ENCODE measurements at places on chromosomes 3 and 15. TPM values are rescaled to one million over a fixed set of nuclear protein-coding genes. Genes with fewer than 3 reads are reported as not detected.
A peak's percentile ranks its signal among the peaks of the same experiment; 100 is the strongest.

GRCh38 chr3:71231680-71232079 lies 351.8 kb downstream of the FOXP1 start:
- DNase-seq, result no peak

BFSP2 gene
- not detected for polyA plus RNA-seq

- no peak for DNase-seq
These were observed 47.3 kb upstream of the CCDC80 start for GRCh38 chr3:112688085-112688769.

GRCh38 chr15:89665449-89666181 lies 10.3 kb upstream of the KIF7 start:
- peak; percentile 63 for DNase-seq

GRCh38 chr3:46947981-46948791 lies 28.4 kb downstream of the CCDC12 start:
- peak; percentile 75 for DNase-seq

DNA sequence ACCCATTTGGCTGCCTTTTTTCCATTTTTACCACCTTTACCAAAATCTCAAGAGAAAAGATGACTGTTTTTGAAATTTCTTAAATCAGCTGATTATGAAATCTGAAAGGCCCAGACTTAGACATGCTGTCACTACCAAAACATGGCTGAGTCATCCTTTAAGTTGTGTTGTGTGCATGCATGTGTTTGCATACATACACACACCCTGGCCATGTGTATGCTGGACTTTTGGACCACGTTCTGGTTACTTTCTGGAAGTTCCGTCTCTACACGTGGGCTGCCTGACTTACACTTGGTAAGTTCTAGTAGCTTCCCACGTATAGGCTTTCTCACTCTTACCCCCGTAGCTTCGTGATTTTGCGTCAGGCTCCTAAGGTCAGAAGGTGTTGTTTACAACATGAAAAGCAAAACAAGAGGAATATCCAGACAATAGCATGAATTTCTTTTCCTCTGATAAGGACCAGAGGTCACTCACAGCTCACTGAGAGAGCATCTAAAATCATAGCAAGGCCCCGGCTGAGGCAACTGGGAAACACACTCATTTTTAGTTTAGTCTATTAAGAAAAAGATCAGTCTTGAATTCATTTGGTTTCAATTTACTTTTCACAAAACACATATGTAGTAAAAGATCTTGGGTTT lies 62.4 kb downstream of the COL8A1 start:
- DNase-seq, result no peak

- DNase-seq, result no peak
These were observed 1.9 kb downstream of the DAG1 start for GRCh38 chr3:49471856-49472495.

DNA sequence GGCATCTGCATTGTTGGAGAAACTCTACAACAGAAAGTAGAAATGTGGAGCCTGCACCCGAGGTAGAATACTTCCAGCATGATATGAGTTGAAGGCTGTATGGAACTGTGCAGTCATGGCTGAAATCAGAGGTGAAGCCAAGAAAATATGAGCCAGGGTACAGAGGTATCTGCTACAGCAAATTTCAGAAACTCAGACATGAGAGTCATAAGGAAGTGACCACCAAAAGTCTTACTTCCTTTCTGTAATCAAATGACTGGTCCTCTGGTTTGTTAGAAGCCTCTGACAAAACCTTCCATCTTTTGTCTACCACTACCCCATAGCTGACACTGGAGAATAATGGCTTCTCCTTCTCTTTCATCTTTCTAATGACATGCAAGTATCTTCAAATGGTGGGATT lies 159.4 kb downstream of the TMEM108 start:
- DNase-seq, result no peak

- no peak for DNase-seq
These were observed 29.0 kb upstream of the PRSS50 start for GRCh38 chr3:46746711-46747110.

PLA2G4F gene
- not detected for polyA plus RNA-seq

GATA2 gene
- 11.2 TPM for polyA plus RNA-seq

- DNase-seq, result no peak
These were observed 38.4 kb downstream of the RFX7 start for GRCh38 chr15:56205061-56205876.

GRCh38 chr3:170277833-170278580 lies 55.8 kb downstream of the PRKCI start:
- DNase-seq, result no peak

DNA sequence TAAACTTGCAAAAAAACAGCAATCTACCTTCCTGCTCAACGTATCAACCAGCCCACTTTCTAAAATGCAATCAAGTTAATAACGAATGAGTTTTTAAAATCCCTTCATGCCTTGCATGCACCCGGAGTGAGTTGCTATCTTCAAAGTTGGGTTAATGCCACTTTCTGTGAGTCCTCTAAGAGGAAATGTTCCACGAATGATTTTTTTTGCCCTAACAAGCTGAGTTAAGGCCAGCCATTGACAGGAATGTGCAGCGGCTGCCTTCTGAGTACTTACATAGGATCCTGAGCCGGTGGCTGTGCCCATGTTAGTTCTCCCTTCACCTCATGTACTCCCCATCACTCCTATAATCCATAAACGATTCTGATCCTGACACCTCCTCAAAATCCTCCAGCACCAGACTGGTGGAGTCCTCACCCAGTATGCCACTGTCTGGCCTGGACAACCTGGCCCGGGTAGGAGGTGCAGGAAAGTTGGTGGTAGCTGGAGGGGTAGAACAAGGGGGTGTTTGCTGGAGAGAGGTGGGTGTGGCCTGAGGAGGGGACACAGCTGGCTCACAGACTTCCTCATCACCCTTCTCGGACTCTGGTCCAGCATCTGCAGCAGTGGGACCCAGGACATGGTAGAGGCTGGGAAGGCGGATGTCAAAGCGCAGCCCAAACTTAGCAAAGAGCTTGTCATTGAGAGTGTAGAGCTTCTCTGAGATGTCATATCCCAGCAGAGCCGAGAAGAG lies 12.4 kb downstream of the POPDC2 start:
- DNase-seq, result peak; percentile 1

GRCh38 chr15:25416693-25417092 lies 22.1 kb downstream of the UBE3A start:
- no peak for DNase-seq

DNA sequence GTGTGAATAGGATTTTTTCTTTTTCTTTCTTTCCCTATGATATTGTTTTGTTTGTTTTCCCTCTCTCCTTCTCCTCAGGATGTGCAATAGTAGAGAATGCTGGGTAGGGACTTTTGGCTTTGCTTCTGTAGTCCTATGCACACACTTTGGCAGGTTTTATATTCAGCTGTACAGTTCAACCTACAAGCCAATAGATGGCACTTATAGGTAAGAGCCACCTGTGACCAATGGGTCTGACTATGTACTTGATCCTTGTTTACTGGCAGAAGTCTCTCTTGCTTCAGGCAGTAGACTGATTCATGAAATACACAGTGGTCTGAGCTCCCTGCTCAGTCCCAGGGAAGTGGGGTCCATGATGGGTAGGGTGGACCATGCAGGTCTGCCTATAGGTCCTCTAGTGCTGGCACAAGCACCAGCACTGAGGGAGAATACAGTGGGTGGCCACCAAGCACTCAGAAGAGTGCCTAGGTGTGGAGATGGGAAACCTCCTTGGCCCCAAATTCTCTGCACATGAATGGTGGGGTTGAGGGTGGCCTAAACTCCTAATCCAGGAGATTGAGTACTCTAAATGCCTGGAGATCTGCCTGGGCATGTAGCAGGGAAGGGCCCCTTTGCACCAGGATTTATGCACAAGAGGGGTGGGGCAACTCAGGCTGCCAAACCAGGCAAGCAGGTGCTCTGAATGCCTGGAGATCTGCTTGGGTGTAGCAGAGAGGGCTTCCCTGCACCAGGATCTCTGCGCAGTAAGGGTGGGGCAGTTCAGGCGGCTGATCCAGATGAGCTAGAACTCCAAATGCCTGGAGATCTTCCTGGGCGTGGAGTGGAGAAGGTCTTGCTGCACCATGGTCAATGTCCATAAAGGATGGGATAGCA lies 176.1 kb downstream of the DOCK3 start:
- no peak for DNase-seq

GRCh38 chr3:127104586-127104985 lies 88.3 kb upstream of the PRR23E start:
- no peak for DNase-seq

DNA sequence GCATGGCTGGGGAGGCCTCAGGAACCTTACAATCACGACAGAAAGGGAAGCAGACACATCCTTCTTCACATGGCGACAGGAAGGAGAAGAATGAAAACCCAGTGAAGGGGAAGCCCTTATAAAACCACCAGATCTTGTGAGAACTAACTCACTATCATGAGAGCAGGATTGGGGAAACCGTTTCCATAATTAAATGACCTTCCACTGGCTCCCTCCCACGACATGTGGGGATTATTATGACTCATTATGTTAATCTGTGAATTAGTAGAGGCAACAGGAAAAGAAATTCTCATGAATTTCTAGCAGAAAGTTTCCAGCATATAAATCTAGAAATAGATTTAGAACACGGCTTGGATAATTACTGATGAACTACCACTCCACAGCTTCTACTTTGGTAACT lies 937.3 kb downstream of the ROBO1 start:
- DNase-seq, result no peak

GP5 gene
- polyA plus RNA-seq, result not detected

TIPIN gene
- 3.4 TPM for polyA plus RNA-seq

- no peak for DNase-seq
These were observed 130.5 kb downstream of the TNIK start for GRCh38 chr3:171329746-171330145.

- DNase-seq, result peak; percentile 27
These were observed 109.3 kb downstream of the SHQ1 start for GRCh38 chr3:72738752-72739530.

DNA sequence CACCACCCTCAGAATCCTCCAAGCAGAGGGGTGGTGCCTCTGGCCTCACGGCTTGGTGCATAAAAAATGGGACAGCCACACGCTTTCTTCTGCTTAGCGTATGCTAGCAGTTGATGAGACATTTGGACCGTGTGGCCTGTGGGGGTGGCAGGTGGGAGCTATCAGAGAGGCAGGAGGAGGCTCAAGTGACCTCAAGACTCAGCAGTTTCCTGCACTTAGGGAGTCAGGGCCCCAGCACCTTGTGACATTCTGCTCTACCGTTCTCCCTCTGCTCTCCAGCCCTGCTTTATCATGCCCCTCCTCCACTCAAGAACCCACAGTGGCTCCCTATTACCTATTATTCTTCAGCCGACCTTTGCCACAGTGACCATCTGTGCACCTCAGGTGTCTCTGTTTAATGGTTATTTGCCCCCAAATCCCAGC lies 41.0 kb upstream of the CGNL1 start:
- DNase-seq, result no peak

SHC4 gene
- 1.0 TPM for polyA plus RNA-seq

ISG20 gene
- 11.7 TPM for polyA plus RNA-seq

DNA sequence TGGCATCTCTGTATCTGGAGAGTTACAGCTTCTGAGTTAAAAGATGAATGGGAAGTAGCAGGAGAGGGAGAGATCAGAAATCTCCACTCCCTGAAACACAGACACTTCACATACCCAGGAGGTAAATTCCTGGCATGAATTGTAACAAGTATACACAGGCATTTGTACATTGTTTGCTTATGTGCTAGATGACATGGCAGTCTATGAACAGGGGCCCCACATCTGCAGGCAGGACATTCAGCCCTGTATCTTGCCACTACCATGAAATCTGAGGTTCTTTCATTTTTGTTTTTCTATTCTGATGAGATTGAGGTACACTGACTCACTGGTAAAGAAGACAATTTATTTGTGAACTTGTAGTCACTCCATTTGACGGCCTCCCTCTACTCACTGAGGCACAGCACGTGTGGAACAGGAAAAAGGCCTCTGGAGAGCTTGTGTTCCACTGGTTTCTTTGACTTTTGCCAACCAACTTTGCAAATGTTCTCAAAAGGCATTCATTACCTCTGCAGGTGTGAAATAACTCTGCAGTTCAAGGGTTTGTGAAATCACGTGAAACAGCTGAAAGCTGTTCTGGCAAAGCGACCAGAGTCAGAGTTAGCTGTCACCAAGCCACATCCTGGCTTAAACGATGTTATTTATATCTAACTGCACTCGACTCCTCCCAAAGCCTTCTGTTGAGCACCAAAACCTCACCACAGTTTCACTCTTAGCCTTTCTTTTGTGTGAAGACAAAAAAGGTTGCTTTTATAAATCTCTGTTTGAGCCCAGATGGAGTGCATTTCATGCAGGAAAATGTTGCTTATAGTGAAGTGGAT lies 401.3 kb upstream of the CFAP20DC start:
- DNase-seq, result no peak

IL16 gene
- 14.3 TPM for polyA plus RNA-seq

GOLGA6A gene
- not detected for polyA plus RNA-seq

CAPN7 gene
- 14.4 TPM for polyA plus RNA-seq

DNA sequence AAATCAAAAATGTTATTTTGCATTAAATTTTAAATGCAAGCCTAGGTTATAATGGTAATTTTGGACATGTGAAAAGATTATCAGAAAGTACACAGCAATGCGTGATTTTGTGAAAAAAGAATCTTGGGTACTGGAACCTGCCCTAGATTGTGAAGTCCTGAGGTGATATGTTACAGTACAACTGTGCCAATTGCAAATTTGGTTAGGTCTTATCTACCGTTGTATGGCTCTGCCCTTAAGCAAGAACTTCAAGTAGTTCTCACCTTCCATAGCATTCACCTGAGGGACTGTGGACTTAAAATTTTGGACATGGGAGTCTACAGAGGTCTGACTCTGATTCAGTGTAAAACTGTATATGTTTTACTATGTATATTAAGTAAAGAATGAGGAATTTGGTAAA lies 140.2 kb downstream of the PEX5L start:
- DNase-seq, result no peak

DNA sequence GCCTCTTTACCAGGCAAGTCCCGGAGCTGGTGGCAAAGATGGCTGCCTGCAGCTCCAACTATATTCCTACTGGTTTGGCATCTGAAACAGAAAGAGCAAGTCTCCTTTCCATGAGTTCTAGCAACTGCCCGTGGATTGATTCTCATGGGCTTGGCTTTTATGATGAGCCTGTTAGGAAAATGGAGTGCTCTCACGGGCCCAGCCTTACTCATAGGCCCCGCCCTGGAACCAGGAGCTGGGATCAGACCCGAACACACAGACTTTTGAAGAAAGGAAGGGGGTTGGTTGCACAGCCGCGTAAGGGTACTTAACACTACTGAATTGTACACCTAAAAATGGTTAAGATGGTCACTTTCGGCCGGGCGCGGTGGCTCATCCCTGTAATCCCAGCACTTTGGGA lies 2.9 kb downstream of the NRROS start:
- DNase-seq, result no peak

GRCh38 chr3:178417736-178418135 lies 118.5 kb upstream of the KCNMB2 start:
- DNase-seq, result no peak

MKRN3 gene
- polyA plus RNA-seq, result not detected

DNA sequence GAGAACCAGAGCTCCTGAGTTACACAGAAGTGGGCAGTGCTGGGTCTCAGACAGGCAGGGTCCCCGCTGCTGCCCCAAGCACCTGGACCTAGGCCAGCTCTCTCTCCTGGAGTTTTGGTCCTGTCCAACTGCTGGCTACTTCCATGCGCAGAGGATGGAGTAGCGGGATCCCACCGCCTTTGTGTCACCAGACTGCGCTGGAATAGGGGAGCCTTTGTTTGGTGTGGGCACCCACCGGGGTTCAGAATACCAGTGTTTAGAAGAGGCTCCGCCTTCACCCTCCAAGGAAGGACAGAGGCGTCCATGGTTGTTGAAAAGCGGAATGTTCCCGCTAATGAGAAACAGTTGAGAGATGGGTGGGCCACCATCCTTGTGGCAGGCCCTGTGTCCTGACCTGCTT lies 154.4 kb downstream of the DNAJB8 start:
- DNase-seq, result no peak

CCR8 gene
- not detected for polyA plus RNA-seq

GRCh38 chr15:41655716-41656115 lies 4.5 kb upstream of the MGA start:
- DNase-seq, result no peak

- DNase-seq, result no peak
These were observed 516.7 kb upstream of the CFAP20DC start for GRCh38 chr3:59566481-59566975.

All from adrenal gland (tissue), 19 donors.